ENCODE measurements at places on chromosomes 13 and 19. TPM values are rescaled to one million over a fixed set of nuclear protein-coding genes. Genes with fewer than 3 reads are reported as not detected.

DNA sequence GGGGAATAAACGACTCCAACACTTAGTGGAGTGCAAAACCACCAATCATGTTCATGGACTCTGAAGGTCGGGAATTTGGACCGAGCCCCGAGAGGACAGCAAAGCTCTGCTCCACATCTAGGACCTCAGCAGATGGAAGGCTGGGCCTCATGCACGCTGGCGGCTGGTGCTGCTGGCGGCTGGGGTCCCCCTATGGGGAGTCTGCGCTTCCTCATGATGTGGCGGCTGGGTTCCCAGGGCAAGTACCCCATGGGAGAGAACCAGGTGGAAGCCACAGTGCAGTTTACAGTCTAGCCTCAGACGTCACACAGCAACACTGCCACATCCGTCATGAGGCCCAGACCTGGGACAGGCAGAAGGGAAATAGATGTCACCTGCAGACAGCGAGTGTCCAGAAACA is 13.2 kb downstream of the PEPD start:
- no peak for DNase-seq

GRCh38 chr19:14142262-14143190 is 6.1 kb upstream of the ASF1B start:
- peak; percentile 74 for DNase-seq

DNA sequence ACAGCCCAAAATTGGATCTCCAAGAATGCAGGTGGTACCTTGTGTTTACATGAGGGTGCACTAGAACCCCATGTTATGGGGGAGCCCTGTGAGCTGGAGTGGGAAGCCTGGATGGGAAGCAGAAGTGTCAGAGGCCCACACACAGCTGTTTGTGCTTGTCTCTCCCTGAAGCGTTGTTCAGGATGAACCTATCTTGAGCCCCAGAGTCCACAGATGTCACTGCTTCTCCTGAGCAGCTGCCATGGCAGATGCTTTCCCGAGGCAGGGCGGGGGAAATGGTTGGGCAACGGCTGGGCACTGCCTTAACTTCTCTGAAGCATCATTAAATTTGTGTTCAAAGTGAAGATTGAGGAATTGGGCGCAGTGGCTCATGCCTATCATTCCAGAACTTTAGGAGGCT is 17.1 kb upstream of the CHST8 start:
- no peak for DNase-seq

DNA sequence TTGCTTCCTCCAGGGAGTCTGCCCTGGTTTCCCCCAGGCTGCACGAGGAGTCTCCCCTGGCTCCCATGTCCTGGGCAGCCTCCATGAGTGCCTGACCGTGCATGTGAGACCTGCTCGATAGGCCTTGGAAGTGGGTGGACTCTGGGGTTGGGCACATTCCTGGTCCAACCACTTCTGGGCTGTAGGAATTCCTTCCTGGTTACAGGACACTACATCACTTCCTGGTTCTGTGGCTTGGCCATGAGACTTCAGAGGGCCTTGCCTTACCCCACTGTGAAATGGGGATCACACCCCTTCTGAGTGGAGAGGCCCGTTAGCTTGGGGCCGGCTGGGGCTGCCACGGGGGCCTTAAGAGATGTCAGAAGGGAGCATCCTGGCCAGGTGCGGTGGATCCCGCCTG is 4.0 kb upstream of the ZNF628 start:
- DNase-seq, result no peak

GRCh38 chr13:109100705-109101304 is 471.4 kb downstream of the MYO16 start:
- DNase-seq, result no peak

DNA sequence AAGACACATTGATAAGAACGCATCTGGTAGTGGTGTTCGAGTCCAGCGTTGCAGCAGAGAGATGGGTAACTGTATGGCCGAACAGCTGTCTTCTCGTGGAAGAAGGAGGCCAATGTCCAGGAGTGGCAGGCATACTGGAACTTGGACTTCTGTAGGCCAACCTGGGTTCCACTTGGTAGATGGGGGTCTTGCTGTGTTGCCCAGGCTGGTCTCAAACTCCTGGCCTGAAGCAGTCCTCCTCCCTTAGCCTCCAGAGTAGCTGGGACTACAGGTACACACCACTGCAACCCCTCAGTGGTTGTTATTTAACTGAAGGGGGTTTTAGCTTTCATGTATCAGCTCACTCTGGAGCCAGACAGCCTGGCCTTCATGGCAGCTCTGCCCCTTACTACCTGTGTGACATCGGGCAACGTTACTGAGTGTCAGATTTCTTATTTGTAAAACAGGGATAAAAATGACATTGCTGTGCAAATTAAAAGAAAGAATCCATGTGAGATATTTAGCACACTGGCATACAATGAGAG is 2.4 kb upstream of the UQCRFS1 start:
- no peak for DNase-seq

Gene PGLYRP2
- total RNA-seq, result under 0.01 TPM

Gene KRTDAP
- not detected for total RNA-seq

Gene ZNF416
- total RNA-seq, result 4.6 TPM

Gene FCER2
- total RNA-seq, result 2.7 TPM

Gene GARIN5A
- 1.1 TPM for total RNA-seq

Measured in hematopoietic multipotent progenitor cell (in vitro differentiated cells).